ENCODE measurements at places on chromosomes 5 and 9.

DNA sequence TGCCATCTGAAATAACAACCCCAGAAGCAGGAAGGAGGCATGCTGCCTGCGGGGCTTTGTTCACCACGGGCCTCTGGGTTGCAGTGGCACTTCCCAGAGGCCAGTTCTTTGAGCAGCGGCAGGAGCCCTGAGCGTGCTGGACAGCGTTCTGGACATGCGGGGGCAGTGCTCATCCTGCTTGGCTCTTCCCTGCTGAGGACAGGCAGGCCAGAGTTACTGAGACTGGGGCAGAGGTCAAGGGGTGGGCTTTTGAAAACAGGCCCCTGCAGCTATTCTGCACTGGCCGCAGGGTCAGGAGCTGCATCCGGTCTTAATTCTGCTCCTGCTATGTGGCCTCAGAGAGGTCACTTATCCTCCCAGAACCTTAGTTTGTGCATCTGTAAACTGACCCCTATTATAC lies 258.6 kb downstream of the FSTL4 start:
- DNase-seq: no peak

- DNase-seq: no peak
These were observed 78.0 kb upstream of the CACNA1B start for GRCh38 chr9:137799630-137799983.

DNA sequence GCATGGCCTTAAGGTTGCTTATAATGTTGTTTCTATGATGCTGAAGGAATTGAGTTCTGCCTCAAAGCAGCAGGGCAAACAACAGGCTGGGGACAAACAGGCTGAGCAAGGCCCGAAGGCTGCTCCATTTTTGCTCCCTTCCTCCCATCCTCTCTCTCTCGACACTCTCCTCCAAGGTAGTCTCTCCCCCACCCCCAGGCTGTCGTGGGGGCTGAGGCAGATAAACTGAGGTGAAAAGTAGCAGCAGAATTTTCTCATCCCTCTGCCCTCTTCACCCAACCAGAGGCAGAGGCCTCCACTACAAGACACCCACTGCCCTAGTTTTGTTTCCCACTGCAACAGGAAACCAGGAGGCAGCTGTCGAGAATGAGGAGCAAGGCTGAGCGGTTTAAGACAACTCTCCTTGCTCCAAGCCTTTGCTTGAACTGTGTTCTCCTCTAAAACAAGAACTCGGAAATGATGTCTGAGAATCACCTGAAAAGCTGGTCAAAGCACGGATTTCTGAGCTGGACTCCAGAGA lies 13.5 kb upstream of the GNA14 start:
- no peak for DNase-seq

DNA sequence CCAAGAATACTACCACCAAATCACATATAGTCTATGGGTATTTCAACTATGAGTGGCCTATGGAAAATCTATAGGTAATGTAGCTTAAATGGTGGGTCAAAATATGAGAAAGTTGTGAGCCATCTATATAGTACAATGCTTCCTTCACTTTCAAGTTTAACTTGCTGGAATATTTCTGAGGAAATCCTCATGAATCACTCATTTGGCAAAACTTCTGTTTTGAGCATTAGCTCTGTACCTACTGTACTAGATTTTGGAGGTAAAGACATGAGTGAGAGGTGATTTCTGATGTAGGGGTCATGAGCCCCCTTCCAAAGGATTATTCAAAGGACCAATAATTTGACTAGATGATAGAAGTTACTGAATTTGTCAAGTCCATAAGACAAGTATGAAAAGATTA lies 80.6 kb upstream of the DAB2 start:
- DNase-seq: no peak

DNA sequence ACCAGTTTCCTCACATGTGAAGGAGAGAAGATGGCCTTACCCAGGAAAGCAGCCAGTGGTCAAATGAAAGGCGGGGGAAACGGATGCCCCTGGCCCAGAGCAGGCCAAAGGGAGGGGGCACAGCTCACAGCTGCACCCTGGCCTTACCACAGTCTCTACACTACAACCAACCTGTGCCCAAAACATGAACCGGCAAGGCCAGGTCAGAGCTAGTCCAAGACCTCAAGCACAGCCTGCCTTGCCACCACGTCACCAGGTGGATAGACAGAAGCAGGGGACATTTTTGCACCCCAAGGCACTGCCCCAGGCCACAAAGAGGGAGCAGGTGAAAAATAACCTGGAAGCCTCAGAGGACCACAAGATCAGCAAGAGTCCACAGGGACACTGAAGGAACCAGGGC lies 4.5 kb downstream of the GRIN1 start:
- no peak for DNase-seq

- DNase-seq: no peak
These were observed 22.0 kb downstream of the ALDH1A1 start for GRCh38 chr9:72930828-72931227.

DNA sequence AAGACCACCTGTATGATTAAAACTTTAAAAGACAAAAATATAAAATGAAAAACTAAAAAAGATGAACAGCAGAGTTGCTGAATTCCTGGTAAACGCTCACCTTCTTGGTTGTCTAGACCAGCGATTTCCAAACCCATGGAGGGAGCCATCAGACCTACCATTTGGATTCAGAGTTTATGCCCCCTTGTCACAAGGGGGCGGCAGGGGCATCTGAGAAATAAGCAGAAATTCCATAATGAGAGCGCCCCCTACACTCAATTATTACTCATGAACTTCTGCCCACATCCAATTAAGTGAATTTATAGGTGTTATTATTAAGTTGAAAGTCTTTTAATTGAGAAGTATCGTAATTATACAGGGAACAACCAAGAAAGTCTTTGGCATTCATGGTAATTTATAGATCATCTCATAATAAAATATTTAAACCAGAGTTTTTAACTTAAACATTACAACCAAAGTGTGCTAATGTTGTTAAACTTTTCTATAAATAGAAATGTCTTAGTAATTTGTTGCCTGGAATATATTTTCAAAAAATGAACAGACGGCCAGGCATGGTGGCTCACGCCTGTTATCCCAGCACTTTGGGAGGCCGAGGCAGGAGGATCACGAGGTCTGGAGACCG lies 35.2 kb upstream of the SPATA31C2 start:
- DNase-seq: peak; percentile 82

- DNase-seq: no peak
These were observed 145.3 kb upstream of the FST start for GRCh38 chr5:53335115-53335514.

DNA sequence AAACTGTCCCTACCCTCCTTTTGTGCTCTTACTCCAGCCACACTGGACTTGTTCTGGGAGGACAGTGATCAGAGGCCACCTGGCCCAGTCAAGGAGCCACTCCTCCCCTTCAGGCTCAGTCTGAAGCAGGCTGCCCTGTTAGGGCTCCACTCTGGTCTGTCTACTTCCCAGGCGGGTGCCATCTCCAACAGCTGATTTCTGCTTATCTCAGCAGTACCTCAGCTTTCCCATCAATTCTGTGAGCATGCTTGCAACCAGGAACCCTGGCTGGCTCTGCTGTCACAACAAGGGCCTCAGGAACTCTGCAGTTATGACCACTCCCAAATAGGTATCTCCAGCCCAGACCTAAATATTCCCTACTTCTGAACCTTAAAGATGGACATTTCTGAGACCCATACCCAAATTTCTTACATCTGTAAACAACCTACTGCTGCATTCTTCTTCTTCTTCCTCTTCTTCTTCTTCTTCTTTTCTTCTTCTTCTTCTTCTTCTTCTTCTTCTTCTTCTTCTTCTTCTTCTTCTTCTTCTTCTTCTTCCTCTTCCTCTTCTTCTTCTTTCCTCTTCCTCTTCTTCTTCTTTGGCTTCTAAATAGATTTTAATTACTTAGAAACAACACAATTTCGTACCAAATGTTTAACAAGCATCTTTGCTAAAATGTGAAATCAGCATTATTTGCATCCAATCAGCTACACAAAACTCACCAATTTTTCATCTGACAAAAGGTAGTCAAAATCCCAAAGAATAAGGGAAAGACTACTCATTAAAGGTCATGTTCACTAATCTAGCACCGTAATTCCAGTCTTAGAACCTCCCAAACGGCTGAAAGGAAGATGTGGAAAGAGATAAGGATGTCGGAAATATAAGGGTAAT lies 13.6 kb upstream of the SLC22A4 start:
- no peak for DNase-seq

GRCh38 chr5:171895081-171895480 lies 109.5 kb downstream of the SMIM23 start:
- no peak for DNase-seq

DNA sequence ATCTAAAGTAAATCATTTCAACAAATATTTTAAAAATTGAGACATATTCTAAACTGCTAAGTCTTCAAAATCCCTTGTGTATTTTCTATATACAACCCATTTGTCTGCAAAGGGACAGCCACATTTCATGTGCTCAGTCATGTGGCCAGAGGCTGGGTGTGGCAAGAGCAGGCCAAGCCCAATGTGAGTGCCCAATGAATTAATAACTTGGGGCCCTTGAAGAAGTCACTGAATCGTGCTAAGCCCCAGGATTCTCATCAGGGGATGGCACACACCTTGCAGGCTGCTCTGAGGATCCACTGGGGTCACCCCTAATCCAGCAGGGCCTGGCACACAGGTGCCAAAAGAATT lies 78.2 kb upstream of the SMIM23 start:
- DNase-seq: no peak

- no peak for DNase-seq
These were observed 783 bp upstream of the DNAH5 start for GRCh38 chr5:13945271-13945670.

- no peak for DNase-seq
These were observed 50.4 kb upstream of the SYNPO start for GRCh38 chr5:150589862-150590601.

Data from OCI-LY7 (cell line).